Stimulated activated CD8-positive, alpha-beta memory T cell treated with anti-CD3 and anti-CD28 coated beads, Interleukin-15, amount 100 ng/mL, for 24 hours (primary cell): ENCODE measurements at places on chromosomes 7 and 10.
A peak's percentile ranks its signal among the peaks of the same experiment; 100 is the strongest.

GRCh38 chr10:94042001-94042833 lies 48.5 kb downstream of the PLCE1 start:
- DNase-seq, result no peak

DNA sequence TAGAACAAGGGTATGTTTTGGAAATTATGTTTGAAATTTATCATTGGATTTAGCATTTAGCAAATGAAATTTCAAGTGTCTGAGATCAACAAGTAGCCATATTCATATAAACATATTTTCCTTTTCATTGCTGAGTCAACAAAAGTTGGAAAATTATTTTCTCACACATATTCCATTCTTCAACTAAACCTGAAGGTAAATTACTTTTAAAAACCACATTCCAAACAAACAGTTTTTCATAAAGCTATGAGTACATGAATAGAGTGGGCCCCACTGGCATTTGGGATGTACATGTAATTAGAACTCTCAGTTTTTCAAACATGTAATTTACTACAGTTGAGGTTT lies 178.3 kb upstream of the MKLN1 start:
- no peak for DNase-seq

- no peak for DNase-seq
Observed at GRCh38 chr7:41972270-41972669, 264.7 kb downstream of the GLI3 start.

DNA sequence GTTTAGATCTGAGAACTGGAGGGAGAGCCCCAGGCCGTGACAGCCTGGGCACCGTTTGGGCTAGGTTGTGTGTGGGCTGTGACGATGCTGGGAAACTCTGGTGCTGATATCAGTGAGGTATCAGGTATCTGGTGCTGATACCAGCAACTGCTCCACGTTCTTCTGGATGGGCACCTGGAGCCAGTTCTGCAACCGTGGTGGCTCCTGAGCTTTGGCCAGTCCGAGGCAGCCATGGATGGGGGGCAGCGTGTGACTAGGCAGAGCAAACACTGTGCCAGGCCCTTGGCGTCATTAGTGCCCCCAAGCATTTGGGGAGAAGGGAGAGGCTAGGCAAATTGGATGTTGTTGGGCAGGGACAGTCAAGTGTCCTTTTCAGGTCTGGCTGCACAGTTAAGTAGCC lies 57.9 kb downstream of the ZNF467 start:
- DNase-seq, result no peak

- no peak for DNase-seq
Observed at GRCh38 chr10:10475812-10476211, 541.9 kb upstream of the CELF2 start.

DNA sequence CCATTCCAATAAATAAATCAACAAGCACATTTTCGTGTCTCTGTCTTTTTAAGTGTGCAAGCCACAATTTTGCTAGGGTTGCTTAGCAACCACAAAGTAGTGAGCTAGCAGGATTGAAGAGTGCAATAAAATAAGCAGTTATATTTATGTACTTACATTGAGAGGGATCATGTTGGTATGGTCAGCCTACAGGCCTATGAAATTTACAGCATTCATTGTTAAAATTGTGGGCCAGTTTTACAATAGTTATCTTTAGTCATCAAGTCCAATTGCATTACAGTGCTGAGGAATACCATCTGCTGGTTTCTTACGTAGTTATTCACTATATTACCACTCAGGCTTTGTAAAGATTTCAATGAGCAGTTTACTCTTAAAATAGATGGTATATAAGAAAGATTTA lies 192.5 kb upstream of the POT1 start:
- DNase-seq, result no peak

DNA sequence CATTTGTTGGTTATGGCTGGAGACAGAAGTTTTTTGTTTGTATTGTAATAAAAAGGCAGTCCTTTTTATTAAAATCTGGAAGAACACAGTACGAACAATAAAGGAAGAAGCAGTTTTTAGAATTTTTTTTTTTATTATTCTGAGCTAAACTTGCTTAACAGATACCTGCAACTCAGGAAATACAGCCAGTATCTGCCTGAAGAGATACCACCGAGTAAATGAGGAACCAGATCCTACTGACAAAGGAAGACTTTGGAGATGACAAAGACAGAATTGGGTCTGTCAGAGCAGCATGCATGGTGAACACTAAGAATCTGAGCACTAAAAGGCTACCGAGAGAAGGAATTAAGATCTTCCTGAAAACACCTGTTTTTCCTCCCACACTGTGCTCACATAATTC lies 1335.9 kb upstream of the SORCS1 start:
- DNase-seq, result no peak

- no peak for DNase-seq
Observed at GRCh38 chr10:97943294-97943693, 87.1 kb downstream of the CRTAC1 start.

DNA sequence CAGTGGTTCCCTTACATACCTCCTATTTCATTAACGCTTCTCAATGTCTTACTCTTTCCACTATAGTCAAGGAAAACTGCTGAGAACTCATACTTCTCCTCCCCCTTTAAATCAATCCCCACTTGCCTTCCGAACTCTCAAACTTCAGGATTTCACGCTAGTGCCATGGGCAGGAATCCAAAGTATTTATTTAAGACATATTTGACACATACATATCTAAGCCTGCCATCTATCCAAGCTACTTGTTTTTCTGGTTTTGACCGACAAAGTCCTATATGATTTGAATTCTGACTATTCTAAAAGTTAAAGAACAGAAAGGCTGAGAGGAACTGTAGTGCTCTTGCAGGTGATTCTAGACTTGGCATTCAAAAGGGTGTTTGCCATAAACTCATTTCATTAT lies 51.8 kb downstream of the CCDC6 start:
- no peak for DNase-seq

GRCh38 chr7:96739609-96740008 lies 30.0 kb upstream of the SEM1 start:
- DNase-seq, result no peak

GRCh38 chr7:82818171-82818570 lies 344.5 kb downstream of the PCLO start:
- DNase-seq, result no peak

- no peak for DNase-seq
Observed at GRCh38 chr10:59560990-59561389, 148.7 kb downstream of the SLC16A9 start.

DNA sequence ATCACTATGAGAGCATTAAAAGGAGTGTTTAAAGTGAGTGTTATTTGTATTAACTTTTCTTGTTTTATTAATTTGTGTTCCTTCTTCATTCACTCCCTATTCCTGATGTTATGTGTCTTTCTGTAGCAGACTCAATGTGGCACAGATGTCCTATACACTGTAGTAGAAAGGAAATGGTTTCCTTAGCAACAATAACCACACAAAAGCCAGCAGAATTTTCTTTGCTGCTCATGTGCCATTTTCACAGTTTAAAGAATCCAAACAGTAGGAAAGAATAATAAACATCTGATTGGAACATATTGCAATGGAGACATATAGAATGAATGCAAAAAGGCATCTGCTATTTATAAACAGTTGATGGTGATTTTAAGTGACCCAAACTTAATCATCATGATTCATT lies 763.6 kb downstream of the PHTF2 start:
- DNase-seq, result no peak

GRCh38 chr10:70441895-70442309 lies 421 bp upstream of the NODAL start:
- DNase-seq, result no peak

- no peak for DNase-seq
Observed at GRCh38 chr7:17038160-17038782, 156.5 kb upstream of the AGR3 start.

- no peak for DNase-seq
Observed at GRCh38 chr10:47376522-47377220, 7.4 kb downstream of the ZNF488 start.

DNA sequence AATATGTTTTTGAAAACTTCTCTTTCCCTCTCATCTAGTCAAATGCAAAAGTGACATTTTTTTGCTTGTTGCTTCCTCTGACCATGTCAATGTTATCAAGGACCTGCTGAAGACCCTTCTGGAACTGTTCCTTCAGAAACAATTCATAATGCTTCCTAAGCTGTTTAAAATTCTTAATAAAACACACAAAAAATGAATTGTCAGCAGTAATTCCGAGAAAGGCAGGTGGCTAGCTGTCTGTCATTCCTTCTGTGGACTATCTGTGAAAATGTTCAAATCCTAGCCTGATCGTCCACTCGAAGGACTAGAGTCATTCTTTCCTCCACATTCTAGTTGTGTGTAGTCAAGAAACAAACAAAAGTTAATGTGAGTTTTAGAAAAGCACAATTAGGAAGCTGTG lies 56.6 kb upstream of the TRIL start:
- no peak for DNase-seq

DNA sequence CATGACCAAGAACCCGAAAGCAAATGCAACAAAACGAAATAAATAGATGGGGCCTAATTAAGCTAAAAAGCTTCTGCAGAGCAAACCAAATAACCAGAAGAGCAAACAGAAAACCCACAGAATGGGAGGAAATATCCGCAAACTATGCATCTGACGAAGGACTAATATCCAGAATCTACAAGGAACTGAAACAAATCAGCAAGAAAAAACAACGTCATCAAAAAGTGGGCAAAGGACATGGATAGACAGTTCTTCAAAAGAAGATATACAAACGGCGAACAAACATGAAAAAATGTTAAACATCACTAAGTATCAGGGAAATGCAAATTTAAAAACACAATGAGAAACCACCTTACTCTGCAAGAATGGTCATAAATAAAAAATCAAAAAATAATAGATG lies 35.3 kb upstream of the CACUL1 start:
- no peak for DNase-seq

DNA sequence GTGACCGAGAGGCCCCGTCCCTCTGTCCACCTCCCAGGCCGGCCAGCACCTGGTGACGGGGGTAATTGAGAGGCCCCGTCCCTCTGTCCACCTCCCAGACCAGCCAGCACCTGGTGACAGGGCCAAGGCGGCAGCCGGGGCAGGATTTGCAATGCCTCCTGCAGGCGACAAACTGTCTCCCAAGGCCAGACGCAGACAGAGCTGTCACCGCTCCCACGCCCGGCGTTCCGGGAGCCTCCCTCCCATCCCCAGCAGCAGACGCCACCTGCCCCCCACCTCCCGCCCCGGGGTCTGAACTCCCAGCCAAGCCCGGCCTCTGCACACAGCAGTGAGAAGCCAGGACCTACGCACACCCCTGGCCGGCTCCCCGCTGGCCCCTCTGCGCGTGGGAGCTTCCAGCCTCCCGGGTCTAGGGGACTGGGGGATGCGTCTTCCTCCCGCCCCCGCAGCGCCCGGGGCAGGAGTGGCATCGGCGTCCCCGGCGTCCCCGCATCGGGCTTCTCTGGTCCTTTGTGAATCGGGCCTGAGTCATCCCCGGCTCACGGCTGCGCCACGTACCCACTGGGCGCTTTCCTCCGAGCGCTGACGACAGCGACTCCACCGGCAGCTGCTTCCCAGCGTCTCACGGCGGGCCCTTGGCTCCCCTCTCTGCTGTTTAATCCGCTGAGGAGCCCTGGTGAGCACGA lies 95.1 kb upstream of the DIP2C start:
- DNase-seq, result peak; percentile 32

GRCh38 chr7:105799677-105800076 lies 76.7 kb downstream of the ATXN7L1 start:
- DNase-seq, result no peak

DNA sequence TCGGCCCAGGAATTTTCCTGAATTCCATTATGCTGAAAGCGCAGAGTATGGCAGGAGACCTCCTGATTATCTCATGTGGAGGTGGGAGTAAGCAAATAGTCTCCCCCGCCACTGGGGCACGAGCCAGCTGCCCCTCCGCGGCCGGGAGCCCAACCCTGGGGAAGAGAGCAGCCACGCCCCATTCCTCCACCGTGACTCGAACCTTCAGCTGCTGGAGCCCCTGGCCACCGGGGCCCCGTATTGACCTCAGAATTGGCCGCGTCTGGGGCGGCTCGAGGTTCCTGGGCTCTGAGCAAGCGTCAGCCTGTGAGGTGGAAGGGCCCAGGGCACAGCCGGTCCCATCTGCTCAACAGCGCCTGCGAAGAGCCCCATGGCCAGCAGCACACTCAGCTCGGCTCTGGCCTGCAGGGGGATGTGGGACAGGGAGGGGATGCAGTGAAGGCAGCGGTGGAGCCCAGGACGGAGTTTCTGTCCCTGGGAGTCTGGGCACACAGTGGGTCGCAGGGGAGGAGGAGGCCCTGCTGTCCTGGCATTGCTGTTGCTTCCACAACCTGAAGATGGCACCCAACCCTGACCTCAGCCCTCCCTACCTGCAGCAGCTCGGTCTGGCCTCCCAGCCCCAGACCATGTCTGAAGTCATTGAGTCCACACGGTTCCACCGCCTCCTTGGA lies 97.8 kb downstream of the CHST15 start:
- no peak for DNase-seq

DNA sequence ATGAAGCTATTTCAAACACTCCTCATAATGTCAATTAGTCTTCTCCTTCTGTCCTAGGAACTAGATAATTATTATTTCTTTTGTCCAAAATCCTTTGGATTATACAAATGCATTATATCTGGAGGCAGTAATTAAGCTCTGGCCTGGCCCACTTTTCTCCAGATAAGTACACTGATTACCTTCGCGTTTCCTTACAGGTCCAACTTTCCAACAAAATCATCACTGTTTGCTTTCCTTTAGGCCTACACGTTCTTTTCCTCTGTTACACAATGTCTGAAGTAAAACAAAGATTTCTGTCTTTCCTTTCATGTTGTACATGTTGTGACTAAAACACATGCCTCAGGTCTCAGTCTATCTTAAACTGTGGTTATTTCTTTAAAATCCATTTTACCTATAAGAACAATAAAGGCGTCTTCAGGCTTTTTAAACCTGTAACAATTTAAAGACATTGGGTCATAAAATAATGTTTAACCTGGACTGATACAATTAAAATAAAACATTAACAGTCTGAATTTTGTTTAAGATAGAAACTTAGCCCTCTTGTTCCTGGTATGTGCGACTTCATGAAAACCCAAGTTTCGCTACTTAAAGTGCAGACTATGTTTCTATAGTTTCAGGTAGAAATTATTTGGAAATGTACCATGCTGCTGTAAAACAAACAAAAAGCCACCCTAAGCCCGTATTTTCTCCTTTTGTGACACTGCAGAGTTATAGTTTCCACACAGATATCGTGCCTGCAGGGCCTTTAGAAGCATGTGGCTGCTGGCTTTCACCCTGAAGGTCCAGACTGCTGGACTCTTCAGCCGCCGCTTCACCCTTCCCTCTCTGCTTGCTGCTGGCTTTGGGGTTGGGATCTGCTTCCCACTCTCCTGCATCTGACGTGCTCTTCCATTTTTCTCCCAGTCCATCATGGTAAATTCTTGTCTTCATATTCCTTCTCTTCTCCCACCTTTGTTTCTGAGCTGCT lies 381.7 kb downstream of the DPP6 start:
- no peak for DNase-seq

GRCh38 chr10:36725581-36726520 lies 399.5 kb upstream of the ANKRD30A start:
- no peak for DNase-seq

DNA sequence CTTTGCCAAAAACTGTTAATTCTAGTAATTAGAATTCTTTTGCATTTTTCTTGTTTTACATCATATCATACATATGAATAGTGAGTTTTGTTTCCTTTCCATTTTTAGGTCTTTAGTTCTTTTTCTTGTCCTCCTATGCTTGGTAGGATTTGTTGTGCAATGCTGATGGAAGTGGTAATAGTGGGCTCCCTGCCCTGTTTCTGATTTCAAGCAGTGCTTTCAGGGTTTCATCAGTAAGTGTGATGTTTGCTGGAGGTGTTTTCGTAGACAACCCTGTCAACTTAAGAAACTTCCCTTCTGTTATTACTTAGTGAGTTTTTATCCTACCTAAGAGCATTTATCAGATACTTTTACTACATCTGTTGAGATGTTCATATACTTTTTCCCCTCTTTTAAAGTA lies 50.5 kb downstream of the CSGALNACT2 start:
- DNase-seq, result no peak

GRCh38 chr10:42477170-42477569 lies 161.2 kb downstream of the ZNF33B start:
- no peak for DNase-seq
